Muscle of back (tissue), 13 donors: ENCODE measurements at places on chromosomes 1 and 21.
A peak's percentile ranks its signal among the peaks of the same experiment; 100 is the strongest.

GRCh38 chr1:230581446-230582079 lies 60.7 kb upstream of the COG2 start:
- no peak for DNase-seq

DNA sequence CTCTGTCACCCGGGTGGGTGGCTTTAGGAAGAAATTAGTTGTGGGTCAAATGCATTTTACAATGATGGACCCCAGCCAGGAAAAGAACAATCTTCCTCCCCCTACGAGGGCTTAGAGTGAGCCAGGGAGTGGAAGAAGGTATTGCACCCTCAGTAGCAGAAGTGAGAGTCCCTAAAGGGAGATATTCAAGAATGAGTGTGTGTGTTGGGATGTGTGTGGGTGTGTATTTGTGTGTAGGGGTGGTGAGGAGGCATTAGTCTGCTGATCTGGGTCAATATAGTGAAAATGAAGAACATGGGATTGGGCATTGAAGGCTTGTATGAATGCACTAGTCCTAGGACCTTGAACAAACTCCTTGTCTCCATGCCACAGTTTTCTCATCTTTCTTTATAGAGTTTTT lies 85.2 kb upstream of the RUNX1 start:
- no peak for DNase-seq

DNA sequence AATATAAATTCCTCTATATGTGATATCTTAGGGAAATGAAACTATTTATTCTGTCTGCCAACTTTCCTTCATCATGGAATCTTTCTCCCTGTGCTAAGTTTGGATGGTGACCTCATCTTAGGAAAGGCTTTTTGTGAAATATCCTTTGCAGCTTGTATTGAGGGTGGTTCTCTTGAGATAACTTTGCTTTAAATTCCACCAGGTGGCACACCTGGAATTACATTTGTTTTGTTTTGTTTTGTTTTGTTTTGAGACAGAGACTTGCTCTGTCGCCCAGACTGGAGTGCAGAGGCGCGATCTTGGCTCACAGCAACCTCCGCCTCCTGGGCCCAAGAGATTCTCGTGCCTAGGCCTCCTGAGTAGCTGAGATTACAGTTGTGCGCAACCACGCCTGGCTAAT lies 7.6 kb upstream of the CD1A start:
- peak; percentile 21 for DNase-seq

DNA sequence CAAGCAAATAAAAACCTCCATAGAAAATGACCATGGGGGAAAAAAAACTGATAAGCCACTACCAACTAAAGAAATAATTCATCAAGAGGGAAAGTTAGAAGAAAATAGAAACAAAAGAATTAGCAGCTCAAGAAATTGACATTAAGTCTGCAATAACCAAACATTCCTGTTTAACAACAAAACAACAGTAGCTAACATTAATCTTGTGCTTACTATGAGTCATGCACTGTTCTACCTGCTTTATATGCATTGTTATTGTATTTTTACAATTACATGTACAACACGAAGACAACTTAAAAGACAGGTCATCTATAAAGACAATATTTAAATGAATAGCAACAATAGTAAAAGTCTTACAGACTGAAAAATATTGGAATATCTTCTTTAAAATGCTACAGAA lies 34.4 kb upstream of the LRRC7 start:
- DNase-seq = no peak

GRCh38 chr1:101465941-101466340 lies 229.1 kb downstream of the S1PR1 start:
- DNase-seq = no peak

GRCh38 chr1:40673452-40673851 lies 8.0 kb upstream of the RIMS3 start:
- DNase-seq = no peak

DNA sequence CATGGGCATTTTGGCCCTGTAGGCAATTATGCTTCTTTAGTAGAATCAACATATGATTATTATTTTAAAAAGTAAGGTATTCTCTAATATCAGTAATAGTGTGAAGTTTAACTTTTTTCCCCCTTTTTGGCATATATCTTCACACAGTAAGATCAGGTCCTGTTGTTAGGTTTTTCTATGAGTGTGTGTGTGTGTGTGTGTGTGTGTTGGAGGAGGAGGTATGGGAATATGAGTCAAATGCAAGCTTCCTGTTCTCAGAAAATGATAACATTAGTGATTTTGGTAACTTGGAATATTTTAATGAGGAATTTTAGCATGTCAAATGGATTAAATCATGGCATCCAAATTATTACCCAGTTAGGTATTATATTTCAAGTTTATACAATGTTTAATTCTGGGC lies 65.8 kb upstream of the BCL10 start:
- peak; percentile 26 for DNase-seq

GRCh38 chr1:67840449-67840848 lies 7.2 kb upstream of the GNG12 start:
- peak; percentile 58 for DNase-seq

GRCh38 chr1:107670397-107671040 lies 294.5 kb downstream of the VAV3 start:
- no peak for DNase-seq

- no peak for DNase-seq
Measured at GRCh38 chr1:153659656-153660055, 1.2 kb downstream of the SNAPIN start.

DNA sequence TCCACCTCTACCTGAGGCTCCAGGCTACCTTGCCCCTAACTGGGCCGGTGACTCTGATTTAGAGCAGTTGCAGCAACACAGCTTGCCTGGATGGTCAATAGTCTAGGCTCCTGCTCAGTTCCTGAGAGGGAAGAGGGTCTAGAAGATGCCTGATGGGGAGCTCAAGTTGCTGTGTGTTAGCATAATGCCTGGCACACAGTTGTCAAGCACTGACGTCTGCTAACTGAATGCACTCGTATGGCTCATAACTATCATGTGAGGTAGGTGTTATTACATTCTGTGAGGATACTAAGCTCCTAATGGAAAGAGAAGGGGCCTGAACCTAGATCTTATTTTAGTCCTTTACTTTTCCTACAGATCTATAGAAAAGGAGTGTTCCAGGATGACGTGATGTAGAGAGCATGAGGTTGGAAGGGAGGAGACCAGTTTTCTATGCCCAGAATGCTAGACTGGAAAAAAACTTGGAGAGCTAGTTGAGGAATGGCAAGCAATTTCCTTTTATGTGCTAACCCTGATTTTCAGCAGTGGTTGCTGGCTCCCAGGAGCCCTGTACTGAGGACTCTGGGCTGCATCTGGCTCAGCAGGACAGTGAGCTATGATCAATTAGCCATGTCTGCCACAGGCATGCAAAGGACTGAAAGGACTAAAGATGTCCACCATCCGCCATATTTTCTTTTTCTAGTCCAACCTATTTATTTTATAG lies 30.0 kb downstream of the FAM78B start:
- peak; percentile 5 for DNase-seq

GRCh38 chr1:28232558-28233263 lies at the start of gene DNAJC8:
Gene DNAJC8, minus strand, starts transcription at chr1:28233029. Its CDS starts 31 bp downstream, at chr1:28232998.
- DNase-seq = peak; percentile 86

- DNase-seq = no peak
Measured at GRCh38 chr21:42330380-42331371, 15.5 kb upstream of the TFF3 start.

DNA sequence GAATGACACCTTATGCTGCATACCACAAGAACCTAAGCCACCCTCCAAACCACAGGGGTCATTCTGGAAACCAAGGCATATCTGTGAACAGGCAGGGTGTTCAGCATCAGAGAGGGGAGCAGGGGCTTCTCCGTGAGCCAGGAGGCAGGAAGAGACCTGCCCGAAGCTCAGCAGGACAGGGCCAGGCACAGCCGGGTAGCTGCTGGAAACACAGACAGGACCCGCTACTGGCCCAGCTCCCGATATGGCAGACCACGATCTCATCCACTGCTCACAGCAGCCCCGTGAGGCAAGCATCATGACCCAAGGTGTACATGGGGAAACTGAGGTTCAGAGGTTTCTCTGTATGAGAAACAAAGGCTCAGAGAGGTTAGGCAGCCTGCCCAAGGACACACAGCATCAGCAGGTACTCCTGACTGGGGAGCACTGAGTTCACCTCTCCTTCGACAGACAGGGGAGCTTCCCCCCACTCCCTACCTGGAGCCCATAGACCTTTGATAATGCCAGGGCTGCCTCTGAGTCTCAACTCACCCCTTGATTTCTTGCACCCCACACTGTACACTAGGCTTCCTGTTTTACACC lies 317.7 kb downstream of the MATN1 start:
- no peak for DNase-seq

DNA sequence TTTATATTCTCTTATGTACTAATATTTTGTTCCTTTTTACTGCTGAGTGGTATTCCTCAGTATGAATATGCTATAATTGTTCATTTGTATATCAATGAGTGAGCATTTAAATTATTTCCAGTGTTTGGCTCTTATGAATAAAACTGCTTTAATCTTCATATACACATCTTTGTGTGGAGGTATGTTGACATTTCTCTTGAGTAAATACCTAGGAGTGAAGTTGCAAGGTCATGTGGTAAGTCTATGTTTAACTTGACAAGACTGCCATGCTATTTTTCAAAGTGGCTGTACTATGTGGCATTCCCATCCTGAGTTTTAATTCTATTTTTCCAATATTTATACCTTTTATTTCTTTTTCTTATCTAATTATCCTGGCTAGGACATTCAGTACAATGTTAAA lies 124.2 kb downstream of the ADSS2 start:
- DNase-seq = no peak

GRCh38 chr1:74530892-74531291 lies 18.5 kb upstream of the LRRC53 start:
- DNase-seq = no peak

GRCh38 chr1:204287466-204287891 lies 72.2 kb downstream of the PLEKHA6 start:
- DNase-seq = no peak

DNA sequence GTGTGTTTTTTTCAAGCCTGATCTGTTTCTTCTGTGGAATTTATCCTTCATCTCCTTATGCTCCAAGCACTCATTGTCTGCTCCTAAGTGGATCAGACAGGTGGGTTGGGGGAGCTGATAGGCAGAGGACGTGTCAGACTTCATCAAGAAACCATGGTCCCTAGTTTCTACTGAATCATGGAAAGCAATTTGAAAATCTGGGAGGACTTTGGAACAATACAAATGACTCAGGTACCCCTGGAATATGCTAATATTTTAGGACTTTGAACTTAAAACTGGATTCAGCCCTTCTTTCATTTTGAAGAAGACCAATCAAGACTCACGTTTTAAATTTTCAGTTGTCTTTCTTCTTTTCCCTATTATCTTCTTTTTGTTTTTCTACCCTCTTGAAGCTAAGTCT lies 7.7 kb downstream of the ABCG1 start:
- DNase-seq = no peak

GRCh38 chr21:43581453-43581852 lies 77.8 kb downstream of the HSF2BP start:
- no peak for DNase-seq

DNA sequence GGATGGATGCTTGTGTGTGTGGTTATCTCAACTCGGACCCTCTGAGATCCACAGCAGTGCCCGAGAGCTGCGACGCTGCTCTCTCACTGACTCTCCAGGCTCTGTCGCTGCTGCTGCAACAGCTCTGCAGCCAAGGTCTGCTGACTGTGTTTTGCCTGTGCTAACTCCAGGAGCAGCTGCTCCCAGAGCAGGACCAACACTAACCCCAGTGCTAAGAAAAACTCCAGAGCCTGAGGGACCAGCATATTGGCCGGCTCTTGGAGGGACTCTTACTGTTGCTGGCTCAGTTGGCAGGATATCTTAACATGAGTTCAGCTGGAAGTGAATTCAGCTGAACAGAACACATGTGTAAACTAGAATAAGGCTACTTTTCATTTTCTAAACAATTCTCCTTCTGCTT lies 4.4 kb downstream of the LCE2C start:
- peak; percentile 20 for DNase-seq

DNA sequence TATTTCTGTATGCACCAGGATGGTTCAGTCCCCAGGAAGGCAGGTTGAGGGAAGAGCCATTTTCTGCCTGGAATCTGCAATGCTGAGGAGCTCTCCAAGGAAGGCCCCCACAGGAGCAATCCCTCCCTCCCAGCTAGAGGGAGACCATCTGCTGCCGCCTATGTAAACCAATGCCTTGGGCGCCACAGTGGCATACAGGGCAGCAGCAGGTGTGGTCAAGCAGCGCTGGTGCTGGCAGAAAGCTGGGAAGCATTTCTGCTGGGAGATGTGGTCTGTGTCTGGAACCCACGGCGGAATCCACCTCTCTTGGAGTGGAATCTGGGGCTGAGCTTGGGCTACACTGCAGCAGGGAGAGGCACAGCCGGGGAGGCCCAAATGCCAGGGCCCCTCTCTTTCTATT lies 283.3 kb downstream of the RRAGC start:
- no peak for DNase-seq

DNA sequence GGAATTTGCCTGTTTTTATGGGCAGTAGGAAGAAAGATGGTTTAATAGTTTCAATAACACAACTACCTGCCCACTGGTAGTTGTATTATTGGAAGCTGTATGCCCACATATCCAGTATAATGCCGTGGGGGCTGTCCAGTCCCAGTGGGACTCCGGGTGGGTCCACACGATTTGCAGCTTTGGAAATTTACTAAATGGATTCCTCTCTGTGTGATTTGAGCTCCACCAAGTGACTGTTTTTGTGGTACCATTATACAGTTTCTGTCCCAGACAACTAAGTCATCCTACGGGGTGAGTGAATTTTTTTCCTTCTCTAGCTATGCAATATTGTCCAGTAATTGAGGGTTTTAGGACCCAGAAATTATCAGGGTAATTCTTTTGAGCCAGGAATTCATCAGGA lies 86.8 kb downstream of the PLA2G4A start:
- DNase-seq = no peak

DNA sequence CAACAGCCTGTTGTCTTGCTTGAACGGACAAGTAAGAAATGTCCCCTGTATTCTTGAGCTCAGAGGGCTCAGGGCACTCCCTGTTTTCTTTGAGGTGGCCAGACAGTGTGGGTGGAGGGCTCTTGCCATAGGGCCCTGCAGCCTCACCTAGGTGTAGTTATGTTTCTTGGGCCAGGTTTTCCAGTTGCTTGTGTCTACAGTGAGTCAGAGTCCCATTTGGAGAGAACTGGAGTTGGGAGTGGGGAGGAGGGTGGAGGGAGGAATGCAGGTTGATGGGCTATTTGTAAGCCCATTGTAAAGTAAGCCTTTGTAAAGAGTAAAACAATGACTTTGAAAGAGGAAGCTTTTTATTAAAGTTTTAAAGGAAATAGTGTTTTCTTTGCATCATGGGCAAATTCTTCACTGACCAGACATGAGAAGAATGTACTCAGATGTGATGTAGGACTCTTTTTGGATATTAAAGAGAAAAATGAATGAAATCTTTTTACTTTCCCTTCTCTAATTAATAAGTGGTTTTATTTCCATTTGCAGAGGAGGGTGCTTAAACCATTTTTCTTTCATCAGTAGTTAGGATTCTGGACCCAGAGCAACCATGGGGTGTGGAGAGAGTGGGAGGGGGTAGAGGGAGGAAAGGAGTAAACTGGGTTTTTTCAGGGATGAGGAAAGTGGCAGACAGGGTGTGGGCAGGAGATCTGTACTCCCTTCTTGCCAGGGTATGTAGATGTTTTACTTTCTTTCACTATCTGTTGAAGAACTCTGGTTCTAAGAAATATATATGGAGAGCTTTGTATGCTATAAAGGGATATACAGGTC lies 45.1 kb upstream of the MACF1 start:
- no peak for DNase-seq
